ENCODE measurements at places on chromosomes 6 and 20.

DNA sequence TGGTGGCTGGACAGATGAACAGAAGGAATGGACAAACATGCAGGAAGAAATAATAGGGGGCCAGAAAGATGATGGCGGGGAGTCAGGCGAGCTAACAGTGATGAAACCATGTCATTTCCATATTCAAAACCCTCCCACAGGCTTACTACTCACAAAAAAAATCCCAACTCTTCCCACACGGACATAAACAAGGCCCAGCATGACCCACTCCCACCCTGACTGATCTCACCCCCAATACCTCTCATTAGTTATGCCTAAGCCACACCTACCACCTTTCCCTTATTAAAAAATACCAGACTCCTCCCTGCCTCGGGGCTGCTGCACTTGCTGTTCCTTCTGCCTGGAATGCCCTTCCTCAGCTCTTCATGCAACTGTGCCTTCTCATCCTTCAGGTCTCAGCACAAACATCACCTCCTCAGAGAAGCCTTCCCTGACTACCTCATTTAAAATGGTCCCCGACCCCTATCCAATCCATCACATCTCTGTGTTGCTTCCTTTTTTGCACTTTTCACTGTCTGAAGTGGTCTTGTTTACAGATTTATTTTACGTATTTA, 145.8 kb downstream of the PREX1 start:
- no peak for DNase-seq

DNA sequence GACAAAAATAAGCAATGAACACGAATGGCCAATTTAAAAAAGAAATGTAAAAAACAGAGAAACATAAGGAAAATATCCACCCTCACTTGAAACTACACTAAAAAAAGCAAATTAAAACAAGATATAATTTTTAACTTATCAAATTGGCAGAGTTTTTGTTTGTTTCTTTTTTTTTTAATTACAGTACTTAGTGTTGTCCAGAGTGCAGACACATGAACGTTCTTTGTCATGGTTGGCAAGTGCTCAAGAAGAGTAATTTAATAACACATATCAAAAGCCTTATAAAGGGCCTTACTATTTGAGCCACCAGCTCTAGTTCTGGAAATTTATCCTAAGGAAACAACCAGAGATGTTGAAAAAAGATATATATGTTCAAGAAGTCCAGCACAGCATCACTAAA, 142.3 kb downstream of the ATXN1 start:
- DNase-seq, result no peak

GRCh38 chr6:169499848-169500247, 202.0 kb downstream of the WDR27 start:
- no peak for DNase-seq

DNA sequence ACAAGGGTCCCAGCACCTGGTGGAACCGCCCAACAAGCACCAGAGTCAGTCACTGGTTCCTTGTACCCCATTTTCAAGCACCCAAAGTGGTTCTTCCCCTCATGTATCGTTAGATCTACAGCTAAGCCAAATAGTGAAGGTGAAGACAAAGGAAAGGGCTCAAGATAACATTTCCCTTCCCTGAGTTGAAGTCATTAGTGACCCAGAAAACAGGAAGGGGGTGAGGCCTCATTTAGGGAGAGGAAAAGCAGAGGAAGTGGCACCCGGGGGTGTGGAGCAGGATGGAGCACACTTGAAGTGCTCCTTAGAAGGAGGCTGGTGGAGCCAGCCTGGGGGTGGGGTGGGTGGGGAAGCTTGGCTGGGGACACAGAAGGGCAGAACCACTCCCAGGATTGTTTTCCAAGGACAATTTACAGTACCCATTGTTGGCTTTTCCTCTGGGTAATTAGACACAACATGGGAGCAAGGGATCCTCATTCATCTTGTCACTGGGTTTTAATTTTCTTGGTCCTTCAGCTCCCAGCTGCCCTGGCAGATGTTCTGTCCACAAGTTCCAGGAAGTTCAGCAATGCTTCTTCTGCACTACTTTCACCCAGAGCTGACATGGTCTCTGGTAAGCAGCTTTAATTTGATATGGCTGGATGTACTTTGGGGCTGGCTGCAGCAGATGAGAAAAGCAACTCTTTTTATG, 73.3 kb upstream of the CD93 start:
- DNase-seq, result no peak

DNA sequence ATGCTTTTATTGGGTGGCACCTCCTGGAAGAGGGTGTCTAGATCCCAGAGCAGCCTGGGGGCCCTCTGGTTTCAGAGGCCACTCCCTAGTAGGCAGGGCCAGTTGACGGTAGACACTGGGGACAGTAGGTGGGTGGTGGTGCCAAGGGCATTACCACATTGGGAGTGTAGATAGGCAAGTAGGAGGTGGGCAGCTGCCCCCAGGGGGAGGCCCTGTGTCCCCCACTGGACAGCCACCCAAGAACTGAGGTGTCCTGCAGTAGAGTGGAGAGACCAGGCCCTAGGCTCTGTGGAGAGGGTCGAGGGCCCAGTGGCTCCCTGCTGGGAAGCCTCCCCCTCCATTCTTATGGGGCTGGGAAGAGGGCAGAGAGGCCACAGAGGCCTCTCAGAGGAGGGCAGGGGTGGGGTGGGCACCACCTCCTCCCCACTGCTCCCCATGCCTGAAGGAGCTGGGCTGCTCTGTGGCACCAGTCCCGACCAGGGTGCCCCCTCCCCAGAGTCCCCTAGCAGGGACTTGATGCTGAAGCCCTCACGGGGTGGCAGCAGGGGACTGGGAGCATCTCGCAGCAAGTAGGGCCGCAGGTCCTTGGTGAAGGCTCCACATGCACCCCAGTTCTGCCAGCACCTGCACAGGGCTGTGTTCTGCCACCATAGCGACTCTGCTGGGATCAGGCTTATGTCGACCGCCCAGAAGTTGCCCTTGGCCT, 305.0 kb upstream of the KCNQ5 start:
- DNase-seq, result no peak

GRCh38 chr6:54044059-54044458, 67.2 kb upstream of the MLIP start:
- no peak for DNase-seq

- no peak for DNase-seq
These were observed 51.3 kb downstream of the ARFGEF2 start for GRCh38 chr20:48972816-48973215.

GRCh38 chr20:1493536-1493935, 2.3 kb upstream of the SIRPB2 start:
- DNase-seq, result no peak

DNA sequence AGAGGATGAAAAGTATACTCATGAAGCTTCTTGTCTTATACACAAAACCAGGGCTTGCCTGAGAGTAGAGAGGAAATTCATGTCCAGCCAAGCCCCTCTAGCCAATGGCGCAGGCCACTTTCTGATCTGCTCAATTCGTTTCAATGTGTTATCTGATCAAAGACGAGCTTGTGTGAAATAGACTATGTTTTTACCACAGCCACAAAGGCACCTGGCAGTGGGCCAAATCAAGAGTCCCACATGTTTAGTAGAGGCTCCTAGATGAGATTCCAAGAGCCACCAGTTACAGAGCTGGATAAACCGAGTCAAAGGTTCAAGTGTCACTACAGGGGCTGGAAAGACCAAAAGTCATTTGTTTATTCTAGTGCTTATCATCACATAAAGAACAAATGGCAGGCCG, 34.9 kb downstream of the GPLD1 start:
- DNase-seq, result no peak

DNA sequence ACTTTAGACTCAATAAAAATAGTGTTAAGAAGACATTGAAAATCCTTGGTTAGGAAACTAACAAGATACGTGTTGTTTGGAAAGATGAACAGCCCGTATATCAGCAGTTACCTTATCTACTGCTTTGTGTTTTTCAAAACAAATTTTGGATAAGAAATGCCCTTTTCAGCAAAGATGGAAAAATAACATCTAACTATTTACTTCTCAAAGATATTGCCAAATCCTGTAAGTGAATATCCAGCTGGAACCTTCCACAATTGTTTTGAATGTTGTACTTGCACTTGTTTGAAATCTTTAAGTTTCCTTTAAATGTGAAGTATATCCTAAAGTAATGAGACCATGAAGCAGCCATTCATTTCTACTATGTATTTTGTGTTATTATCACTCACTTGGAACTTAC, 14.6 kb downstream of the TAGAP start:
- DNase-seq, result no peak

DNA sequence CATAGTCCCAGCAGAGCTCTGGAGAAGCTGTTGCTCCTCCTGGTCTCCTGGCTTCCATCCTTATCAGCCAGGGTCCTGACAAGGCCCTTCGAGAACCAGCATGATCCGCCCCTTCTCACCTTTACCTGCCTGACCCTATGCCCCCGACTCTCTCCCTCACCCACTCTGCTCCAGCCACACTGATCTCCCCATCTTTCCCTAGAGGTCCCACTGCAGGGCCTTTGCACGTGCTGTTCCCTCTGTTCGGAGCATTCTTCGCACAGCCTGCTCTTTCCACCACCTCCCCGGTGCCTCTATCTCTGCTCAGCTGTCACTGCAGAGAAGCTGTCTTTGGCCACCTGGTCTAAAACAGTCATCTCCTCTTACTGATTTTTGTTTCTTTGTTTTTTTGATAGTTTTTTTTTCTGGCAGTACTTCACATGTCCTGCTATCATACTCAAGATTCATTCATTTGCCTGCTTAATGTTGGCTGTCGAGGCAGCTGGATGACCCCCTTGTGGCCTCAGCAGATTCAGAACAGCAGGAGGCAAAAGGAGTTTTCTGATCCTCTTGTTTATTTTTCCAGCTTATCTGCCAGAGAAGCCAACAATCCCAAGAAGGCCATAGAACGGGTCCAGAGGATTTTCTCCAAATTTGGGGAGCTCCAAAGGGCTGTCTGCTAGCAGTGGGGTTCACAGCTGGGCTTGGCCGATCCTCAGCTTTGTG, 1.6 kb upstream of the PTGIS start:
- no peak for DNase-seq

DNA sequence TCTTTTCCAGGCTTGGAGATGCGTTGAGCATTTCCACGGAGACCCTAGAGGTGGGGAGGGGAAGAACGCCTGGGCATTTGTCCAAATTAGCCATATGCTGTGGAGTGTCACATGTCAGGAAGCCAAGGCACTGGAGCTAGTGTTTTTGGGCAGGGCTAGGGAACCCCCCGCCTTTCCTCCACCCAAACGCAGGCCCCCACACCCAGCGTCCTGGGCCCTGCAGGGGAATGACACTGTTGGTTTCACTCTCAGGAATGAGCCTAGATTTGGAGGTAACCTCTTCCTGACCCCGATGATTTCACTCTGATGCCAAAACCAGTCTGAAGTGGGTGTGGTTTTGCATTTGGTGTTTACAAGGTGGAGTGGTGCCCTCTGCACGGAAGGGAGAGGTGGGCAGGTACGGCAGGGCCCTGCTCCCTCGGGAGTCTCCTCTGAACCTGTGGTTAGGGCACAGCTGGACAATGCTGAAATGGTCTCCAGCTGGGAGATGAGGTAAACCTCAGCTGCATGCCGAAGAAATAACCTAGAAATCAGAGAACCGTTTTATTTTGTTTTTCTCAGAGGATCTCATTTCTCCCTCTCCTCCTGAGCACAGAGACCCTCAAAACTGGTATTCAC, 29.5 kb downstream of the MTHFD1L start:
- peak; percentile 30 for DNase-seq

GRCh38 chr6:134449781-134450180, 131.9 kb upstream of the SGK1 start:
- DNase-seq, result no peak

- no peak for DNase-seq
These were observed 174.6 kb downstream of the UBE3D start for GRCh38 chr6:82891076-82891475.

DNA sequence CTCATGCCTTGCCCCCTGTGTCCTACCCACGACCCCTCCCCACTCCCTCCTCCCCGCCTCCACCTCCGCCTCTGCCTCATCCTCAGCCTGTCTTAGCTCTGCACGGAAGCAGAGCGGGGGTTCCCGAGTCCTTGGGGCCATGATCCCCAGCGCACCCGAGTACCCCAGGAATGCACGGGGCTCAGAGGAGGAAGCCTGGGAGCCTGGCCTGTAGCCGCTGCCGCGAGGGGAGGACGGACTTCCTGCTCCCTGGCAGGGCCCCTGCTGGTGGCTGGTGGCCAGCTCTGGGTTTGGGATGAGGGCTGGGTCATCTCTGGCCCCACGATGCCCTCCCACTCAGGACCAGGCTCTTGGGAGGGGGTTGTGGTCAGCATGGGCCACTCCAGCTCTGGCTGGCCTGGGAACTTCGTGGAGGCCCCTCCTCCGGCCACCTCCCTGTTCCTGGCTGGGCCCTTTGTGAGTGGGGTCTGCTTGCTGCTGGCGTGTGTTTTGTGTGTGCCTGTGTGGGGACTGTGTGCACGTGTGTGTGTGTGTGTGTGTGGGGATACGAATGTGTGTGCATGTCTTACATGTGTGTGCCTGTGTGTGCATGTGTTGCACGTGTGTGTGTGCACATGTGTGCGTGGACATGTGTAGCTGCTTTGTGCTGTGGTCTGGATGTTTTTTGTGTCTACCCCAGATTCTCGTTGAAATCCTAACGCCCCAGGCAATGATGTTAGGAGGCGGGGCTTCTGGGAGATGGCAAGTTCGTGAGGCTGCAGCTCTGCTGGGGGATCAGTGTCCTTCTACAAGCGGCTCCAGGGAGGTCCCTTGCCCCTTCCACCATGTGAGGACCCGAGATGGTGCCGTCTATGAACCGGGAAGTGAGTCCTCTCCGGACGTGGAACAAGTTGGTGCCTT, 1.3 kb upstream of the RBBP8NL start:
- no peak for DNase-seq

DNA sequence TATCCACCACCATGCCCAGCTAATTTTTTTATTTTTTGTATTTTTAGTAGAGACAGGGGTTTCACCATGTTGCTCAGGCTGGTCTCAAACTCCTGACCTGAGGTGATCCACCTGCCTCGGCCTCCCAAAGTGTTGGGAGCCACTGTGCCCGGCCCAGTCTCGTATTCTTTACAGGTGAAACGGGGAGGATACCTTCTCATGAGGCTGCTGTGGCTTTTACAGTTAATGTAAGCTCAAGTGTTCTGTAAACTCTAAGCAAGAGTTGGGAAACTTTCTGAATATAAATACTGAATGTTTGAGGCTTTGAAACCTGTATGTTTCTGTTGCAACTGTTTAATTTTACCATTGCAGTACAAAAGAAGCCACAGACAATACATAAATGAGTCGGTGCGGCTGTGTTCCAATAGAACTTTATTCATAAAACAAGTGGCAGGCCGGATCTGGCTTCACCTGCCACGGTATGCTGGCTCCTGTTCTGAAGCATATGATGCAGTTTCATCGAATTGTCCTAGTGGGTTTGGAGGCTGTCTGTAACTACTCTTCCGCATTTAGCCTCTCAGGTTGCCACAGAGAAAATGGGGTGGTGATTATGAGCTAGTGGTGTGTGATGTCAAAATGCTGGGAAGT, 192.5 kb upstream of the ZFP64 start:
- no peak for DNase-seq

- no peak for DNase-seq
These were observed 114.3 kb downstream of the THBS2 start for GRCh38 chr6:169139179-169139971.

DNA sequence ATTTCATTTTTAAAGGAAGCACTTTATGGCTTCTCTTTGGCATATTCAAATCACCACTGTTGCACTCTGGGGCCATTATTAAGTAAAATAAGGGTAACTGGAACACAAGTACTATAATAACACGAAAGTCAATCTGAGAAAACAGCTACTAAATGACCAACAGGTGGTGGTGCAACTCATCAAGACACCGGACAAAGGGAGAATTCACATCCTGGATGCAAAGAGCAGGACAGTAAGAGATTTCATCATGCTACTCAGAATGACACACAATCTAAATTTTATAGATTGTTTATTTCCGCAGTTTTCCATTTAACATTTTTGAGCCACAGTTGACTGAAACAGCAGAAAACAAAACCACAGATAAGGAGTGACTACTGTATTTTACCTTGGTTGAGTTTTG, 27.6 kb upstream of the LY86 start:
- no peak for DNase-seq

All from CD4-positive, alpha-beta T cell treated with Interleukin-12 subunit alpha and Interleukin-12 subunit beta, for 1 hour (primary cell).